ENCODE measurements at places on chromosomes 2 and 18.

GRCh38 chr2:131148426-131148825 is 43.3 kb downstream of the PLEKHB2 start:
- no peak for DNase-seq

GRCh38 chr2:23574919-23575654 is 190.1 kb downstream of the KLHL29 start:
- no peak for DNase-seq

- DNase-seq, result no peak
These were observed 127.9 kb upstream of the SH3BP4 start for GRCh38 chr2:234823877-234824376.

GRCh38 chr2:84940831-84941412 is 30.0 kb upstream of the KCMF1 start:
- DNase-seq, result no peak

DNA sequence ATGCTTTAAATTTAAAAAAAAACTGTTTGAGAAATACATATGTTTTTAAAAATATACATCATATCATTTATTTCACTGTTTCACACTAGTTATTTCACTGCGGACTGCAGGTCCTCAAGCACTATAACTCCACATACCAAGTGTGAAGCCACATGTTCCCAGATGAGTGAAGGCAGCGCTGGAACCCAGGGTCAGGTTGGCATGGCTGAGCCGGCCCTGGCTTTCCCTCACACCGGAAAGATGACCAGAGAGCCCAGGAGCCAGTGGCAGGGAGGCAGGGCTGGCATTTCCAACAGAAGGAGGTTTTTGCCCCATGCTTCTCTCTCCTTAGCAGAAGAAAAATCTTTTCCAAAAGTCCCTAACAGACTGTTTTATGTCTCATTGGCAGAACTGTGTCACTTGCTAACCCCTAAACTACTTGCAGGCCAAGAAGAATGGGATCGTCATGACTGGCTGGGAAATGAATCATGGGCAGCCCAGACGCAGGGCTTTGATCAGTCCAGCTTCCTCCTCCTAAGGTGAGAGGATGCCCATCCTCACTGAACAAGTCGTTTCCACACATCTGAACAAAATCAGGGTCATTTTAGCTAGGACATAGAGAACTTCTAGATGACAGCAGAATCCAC is 287.6 kb upstream of the HNRNPA3 start:
- DNase-seq, result no peak
